IPS DF 6.9 (cell line): ENCODE measurements at places on chromosomes 6 and 20.

DNA sequence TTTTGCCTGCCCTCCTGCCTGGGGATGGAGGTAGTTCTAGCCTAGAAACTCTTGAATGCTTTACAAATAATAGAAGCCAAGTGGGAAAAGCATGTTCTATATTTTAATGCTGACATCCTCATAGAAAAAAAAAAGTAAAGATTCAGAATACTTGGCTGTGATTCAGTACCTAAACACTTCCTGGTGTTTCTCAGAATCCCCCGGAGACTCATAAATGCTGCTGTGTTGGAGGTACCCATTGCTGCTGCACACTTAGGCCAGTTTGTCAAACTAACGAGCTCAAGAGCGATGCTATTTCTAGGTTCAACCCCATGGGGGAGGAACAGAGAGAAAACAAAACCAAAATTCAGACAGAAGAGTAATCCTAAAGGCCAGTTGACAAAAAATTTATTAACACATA lies 38.8 kb upstream of the ZFP64 start:
- H3K27ac ChIP-seq = no peak overlapping the region
- no peak for DNase-seq
- H3K4me1 ChIP-seq = no peaks in the 10 kb centered on the region
- no peaks in the 10 kb centered on the region for H3K36me3 ChIP-seq
- H3K4me3 ChIP-seq = no peak overlapping the region

- no peaks in the 10 kb centered on the region for H3K36me3 ChIP-seq
- no peak for DNase-seq
- H3K27ac ChIP-seq = no peak overlapping the region
- no peak overlapping the region for H3K4me3 ChIP-seq
- H3K27me3 ChIP-seq = no peaks in the 10 kb centered on the region
- H3K4me1 ChIP-seq = no peaks in the 10 kb centered on the region
Measured at GRCh38 chr6:41047745-41048732, 5.0 kb upstream of the APOBEC2 start.

DNA sequence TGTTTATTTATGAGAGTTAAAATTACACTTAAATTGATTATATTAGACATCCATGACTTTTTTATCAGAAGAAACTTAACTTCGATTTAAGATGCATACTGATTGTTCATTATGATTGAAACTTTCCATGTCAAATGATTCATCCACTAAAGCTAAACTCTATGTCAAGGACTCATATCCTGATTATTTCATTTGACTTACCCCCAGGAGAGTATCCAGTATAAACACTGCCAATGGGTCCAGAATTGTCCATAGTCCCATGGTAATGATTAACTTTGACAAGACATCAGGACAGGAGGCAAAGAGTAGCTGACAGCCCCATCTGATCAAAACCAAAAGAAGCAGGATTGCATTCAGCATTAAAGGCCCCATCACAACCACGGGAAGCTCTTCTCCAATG lies 709.9 kb downstream of the TFAP2A start:
- DNase-seq = no peak
- no peaks in the 10 kb centered on the region for H3K4me1 ChIP-seq
- H3K4me3 ChIP-seq = no peak overlapping the region
- H3K27me3 ChIP-seq = no peaks in the 10 kb centered on the region

- H3K27ac ChIP-seq = no peak overlapping the region
- no peaks in the 10 kb centered on the region for H3K4me1 ChIP-seq
- no peak overlapping the region for H3K4me3 ChIP-seq
- no peak for DNase-seq
Measured at GRCh38 chr6:30340589-30341054, 4.3 kb upstream of the RPP21 start.

DNA sequence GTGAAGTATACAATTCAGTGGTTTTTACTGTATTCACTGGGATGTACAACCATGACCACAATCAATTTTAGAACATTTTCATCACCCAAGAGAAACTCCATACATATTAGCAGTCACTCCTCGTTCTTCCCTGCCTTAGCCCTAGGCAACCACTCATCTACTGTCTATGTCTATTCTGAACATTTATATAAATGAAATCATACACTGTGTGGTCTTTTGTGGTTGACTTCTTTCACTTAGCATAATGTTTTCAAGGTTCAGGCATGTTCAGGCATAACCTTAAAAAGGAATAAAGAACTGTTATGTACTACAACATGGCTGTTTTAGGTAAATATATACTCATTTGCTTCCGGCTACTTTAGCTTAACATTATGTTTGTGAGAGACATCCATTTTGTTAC lies 37.3 kb downstream of the BLTP3A start:
- H3K36me3 ChIP-seq = no peaks in the 10 kb centered on the region
- H3K27ac ChIP-seq = no peak overlapping the region
- H3K27me3 ChIP-seq = no peaks in the 10 kb centered on the region
- H3K4me1 ChIP-seq = no peaks in the 10 kb centered on the region
- no peak overlapping the region for H3K4me3 ChIP-seq
- DNase-seq = no peak

- DNase-seq = no peak
- H3K27me3 ChIP-seq = no peaks in the 10 kb centered on the region
- no peak overlapping the region for H3K4me3 ChIP-seq
- H3K36me3 ChIP-seq = no peaks in the 10 kb centered on the region; the same call in 1 of the 2 replicates
- H3K4me1 ChIP-seq = no peaks in the 10 kb centered on the region
Measured at GRCh38 chr20:62401331-62401779, 5.7 kb downstream of the CABLES2 start.

DNA sequence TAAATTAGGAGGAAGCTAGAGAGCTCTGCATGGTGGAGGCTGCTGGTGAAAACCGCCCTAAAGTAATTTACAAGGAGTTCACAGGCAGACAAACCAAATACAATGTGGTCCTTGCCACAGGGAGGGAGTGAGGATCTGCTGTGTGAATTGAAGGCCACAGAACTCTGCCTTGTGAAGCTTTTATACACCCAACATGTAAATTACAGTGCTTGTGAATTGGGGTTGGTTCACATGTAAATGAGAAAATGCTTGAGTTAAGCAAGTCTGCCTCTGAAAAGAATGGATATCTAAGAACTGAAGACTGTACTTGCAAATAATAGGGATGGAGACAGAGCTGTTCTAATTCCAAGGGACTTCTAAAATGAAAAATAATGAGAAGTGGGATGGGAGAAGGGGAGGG lies 194.2 kb downstream of the SLC35F1 start:
- H3K27ac ChIP-seq = no peak overlapping the region
- DNase-seq = no peak
- H3K36me3 ChIP-seq = no peaks in the 10 kb centered on the region
- no peaks in the 10 kb centered on the region for H3K27me3 ChIP-seq
- no peak overlapping the region for H3K4me3 ChIP-seq

DNA sequence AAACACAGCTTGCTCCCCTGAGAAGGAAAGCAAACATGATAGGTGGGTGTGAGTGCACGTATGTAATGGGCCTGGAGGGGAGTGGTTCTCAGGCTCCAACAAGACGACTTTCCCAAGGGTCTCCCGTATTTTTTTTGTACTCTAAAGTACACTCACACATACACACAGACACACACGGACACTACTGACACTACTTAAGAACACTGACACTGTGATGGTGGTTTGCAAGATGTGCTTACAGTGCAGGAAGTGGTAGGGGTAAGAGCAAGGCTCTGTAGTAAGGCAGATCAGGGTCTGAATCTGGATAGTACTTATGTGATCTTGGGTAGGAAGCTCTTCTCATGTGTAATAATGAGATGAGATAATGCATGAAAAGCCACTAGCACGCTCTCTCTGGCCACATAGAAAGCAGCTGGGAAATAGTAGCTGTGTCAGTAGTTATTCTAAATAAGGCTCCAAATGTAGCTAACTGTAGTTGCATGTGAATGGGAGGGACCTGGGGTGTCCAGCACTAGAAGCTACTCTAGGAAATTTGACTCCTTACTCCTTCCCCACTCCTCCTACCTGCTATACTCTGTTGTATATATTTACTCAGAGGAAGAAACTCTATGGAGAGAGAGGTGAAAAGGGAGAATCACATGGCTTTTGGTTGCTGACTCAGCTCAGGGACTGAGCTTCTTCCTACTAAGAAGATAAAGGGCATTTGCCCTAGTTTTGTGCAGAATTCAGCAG lies 8.4 kb upstream of the ZBTB24 start:
- DNase-seq = no peak
- H3K4me1 ChIP-seq = peaks cover 4% of the 10 kb centered on the region; the same call in 1 of the 2 replicates
- no peak overlapping the region for H3K27ac ChIP-seq
- no peaks in the 10 kb centered on the region for H3K27me3 ChIP-seq
- H3K36me3 ChIP-seq = no peaks in the 10 kb centered on the region
- H3K4me3 ChIP-seq = no peak overlapping the region

- no peak overlapping the region for H3K27ac ChIP-seq
- H3K27me3 ChIP-seq = no peaks in the 10 kb centered on the region
- H3K4me1 ChIP-seq = no peaks in the 10 kb centered on the region; the same call in 1 of the 2 replicates
- DNase-seq = no peak
Measured at GRCh38 chr20:475463-476357, 13.4 kb upstream of the TBC1D20 start.

- no peaks in the 10 kb centered on the region for H3K36me3 ChIP-seq
- DNase-seq = no peak
- no peak overlapping the region for H3K27ac ChIP-seq
Measured at GRCh38 chr6:112469306-112469705, 122.2 kb downstream of the RFPL4B start.

- no peaks in the 10 kb centered on the region for H3K4me1 ChIP-seq
- H3K27ac ChIP-seq = no peak overlapping the region
- H3K36me3 ChIP-seq = no peaks in the 10 kb centered on the region
- H3K4me3 ChIP-seq = no peak overlapping the region
Measured at GRCh38 chr6:46078294-46078693, 51.5 kb upstream of the ENPP4 start.

GRCh38 chr6:116975600-116975999 lies 98.6 kb downstream of the RFX6 start:
- H3K27ac ChIP-seq = no peak overlapping the region
- H3K4me1 ChIP-seq = no peaks in the 10 kb centered on the region
- H3K36me3 ChIP-seq = no peaks in the 10 kb centered on the region
- H3K4me3 ChIP-seq = no peak overlapping the region
- H3K27me3 ChIP-seq = no peaks in the 10 kb centered on the region
- no peak for DNase-seq

DNA sequence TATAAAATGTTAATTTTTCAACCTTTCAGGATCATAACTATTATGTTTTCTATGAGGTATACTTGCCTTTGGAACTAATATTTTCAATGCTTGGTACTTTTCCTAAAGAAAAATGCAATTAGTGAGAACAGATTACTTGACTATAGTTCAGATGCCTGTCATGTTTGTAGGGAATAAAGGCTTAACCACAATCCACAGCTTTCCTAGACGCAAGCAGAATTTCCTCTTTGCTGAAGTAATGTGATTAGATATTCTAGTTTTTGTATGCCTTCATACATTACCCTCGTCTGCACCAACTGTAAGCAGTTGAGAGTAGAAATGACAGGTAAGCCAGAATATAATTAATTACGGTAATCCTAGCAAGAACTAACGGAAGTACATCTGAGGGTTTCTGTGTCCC lies 581.4 kb upstream of the MMS22L start:
- no peak overlapping the region for H3K27ac ChIP-seq
- DNase-seq = no peak
- no peaks in the 10 kb centered on the region for H3K27me3 ChIP-seq

DNA sequence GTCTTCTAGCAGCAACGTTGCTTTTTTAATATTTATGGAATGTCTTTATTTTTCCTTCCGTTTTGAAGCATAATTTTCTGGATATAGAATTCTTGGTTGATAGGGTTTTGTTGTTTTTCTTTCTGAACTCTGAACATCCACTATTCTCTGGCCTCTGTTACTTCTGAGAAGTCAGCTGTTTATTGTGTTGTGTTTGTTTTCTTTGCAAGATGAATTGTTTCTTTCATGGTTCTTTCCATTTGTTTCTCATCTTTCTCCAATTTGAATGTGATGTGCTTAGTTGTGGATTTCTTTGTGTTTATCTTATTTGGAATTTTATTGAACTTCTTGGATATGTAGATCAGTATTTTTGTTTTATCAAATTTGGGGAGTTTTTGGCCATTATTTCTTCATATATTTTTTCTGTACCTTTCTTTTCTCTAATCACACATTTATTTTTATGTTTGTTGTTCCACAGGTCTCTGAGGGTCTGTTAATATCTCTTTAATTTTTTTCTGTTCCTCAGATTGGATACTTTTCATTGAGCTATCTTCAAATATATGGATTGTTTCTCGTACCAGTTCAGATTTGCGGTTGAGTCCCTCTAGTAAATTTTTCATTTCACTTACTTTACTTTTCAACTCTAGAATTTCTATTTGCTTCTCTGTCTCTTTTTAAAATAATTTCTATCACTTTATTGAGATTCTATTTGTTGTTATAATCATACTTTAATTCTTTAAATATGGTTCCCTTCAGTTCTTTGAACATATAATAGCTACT lies 18.0 kb downstream of the HIVEP1 start:
- no peaks in the 10 kb centered on the region for H3K4me1 ChIP-seq
- H3K4me3 ChIP-seq = no peak overlapping the region
- DNase-seq = no peak
- H3K36me3 ChIP-seq = no peaks in the 10 kb centered on the region
- no peak overlapping the region for H3K27ac ChIP-seq

- DNase-seq = no peak
- H3K27ac ChIP-seq = no peak overlapping the region
- peaks cover 2% of the 10 kb centered on the region; the same call in 1 of the 2 replicates for H3K36me3 ChIP-seq
- no peaks in the 10 kb centered on the region for H3K27me3 ChIP-seq
- H3K4me3 ChIP-seq = no peak overlapping the region
Measured at GRCh38 chr6:52407467-52407866, 12.7 kb upstream of the EFHC1 start.

DNA sequence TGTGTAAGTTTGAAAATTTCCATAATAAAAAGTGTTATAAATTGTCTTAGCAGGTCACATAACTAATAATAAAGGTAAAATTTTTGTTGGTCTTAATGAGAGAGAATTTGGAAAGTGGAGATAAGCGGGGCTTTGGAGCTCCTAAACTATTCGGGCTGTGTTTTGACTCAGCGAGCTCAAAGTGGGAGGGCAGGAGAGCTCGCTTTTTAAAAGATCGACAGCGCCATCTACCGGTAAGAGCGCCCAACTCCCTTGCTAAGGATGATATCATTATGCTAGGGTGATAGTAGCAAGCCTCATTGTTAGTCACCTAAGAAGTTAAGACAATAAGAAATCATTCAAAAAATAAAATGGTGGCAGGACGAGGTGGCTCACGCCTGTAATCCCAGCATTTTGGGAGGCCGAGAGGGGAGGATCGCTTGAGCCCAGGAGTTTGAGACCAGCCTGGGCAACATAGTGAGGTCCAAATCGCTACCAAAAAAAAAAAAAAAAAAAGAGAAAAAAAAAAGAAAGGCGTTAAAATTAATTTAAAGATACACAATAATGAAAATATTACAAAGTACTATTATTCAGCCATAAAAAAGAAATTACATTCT lies 24.8 kb downstream of the C6orf15 start:
- H3K4me1 ChIP-seq = no peaks in the 10 kb centered on the region
- H3K4me3 ChIP-seq = no peak overlapping the region
- DNase-seq = no peak
- H3K27me3 ChIP-seq = no peaks in the 10 kb centered on the region
- H3K27ac ChIP-seq = no peak overlapping the region

- no peaks in the 10 kb centered on the region for H3K27me3 ChIP-seq
- no peaks in the 10 kb centered on the region for H3K4me1 ChIP-seq
- H3K27ac ChIP-seq = no peak overlapping the region
- no peaks in the 10 kb centered on the region for H3K36me3 ChIP-seq
- no peak overlapping the region for H3K4me3 ChIP-seq
Measured at GRCh38 chr6:10081075-10081474, 333.8 kb downstream of the TFAP2A start.

GRCh38 chr20:50772420-50773185 lies 22.3 kb upstream of the BCAS4 start:
- no peak overlapping the region for H3K4me3 ChIP-seq
- H3K27ac ChIP-seq = no peak overlapping the region
- DNase-seq = no peak

GRCh38 chr20:17963114-17963897 lies 5.3 kb downstream of the SNX5 start:
- H3K4me3 ChIP-seq = no peak overlapping the region
- H3K36me3 ChIP-seq = no peaks in the 10 kb centered on the region

- H3K27ac ChIP-seq = no peak overlapping the region
- H3K4me1 ChIP-seq = no peaks in the 10 kb centered on the region
- no peaks in the 10 kb centered on the region for H3K36me3 ChIP-seq
- H3K4me3 ChIP-seq = no peak overlapping the region
Measured at GRCh38 chr20:54572665-54573435, 97.5 kb downstream of the DOK5 start.
